ENCODE measurements at places on chromosomes 5 and 9. TPM values are rescaled to one million over a fixed set of nuclear protein-coding genes. Genes with fewer than 3 reads are reported as not detected.

The IFNE gene
- total RNA-seq: not detected

The IL4 gene
- 1.2 TPM for total RNA-seq

The SPATA31A3 gene
- not detected for total RNA-seq

The CYLC2 gene
- not detected for total RNA-seq

The DDX31 gene
- 13.9 TPM for total RNA-seq

The PDGFRB gene
- total RNA-seq: 0.34 TPM

The DND1 gene
- 3.7 TPM for total RNA-seq

The PHYKPL gene
- 81.7 TPM for total RNA-seq

The LTC4S gene
- total RNA-seq: 1.5 TPM

The ECSCR gene
- total RNA-seq: 1.4 TPM

The SLC34A3 gene
- total RNA-seq: 0.12 TPM

The IL3 gene
- total RNA-seq: 6.2 TPM

The FAM114A2 gene
- 33.7 TPM for total RNA-seq

The RNF20 gene
- total RNA-seq: 42.8 TPM
